ENCODE measurements at places on chromosomes 13 and 19.

- DNase-seq: no peak
Observed at GRCh38 chr13:38617936-38618335, 68.9 kb upstream of the FREM2 start.

DNA sequence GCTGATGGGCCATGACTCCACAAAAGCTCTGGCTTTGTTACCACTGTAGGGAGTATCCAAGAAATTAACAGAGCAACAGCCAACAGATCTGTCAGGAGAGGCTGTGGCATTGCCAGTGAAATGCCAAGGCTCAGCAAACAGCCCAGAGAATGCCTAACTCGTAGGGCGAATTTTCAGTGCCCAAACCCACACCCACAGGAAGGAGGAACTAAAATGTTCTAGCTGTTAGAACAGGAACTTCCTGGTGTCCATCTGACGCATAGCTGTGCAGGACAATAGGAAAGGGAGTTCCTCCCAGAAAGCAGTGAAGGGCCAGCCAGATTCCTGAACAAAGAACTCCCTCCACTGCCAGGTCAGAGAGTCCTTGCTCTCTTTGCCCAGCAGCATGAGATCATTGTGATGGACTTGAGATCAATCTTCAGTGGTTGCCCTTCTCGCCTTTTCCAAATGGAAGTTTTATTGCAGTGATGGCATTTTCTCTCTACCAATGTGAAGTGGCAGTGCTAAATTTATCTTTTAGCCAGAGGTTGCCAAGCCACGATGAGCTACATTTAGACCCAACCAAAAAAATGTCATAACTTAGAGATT is 224.2 kb upstream of the STARD13 start:
- no peak for DNase-seq

DNA sequence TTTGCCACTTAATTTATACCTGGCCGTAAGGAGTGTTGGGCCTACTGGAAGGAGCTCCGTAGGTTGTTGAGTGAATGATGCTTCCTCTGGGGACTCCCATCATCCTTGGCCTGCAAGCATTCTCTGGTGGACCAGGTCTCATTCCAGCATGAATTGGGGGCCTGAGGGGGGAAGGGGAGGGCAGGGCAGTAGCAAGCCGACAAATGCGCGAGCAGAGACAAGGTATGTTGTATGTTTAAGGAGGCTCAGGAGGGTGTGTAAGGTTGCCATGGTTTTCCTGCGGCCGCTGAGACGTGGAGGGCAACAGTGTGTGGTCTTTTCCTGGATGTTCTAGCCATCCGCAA is 749 bp downstream of the ZNF264 start:
- peak; percentile 29 for DNase-seq

GRCh38 chr13:68160466-68160865 is 930.3 kb upstream of the PCDH9 start:
- DNase-seq: no peak

- DNase-seq: no peak
Observed at GRCh38 chr13:41707194-41707821, 250.0 kb downstream of the RGCC start.

Measured in iris pigment epithelial cell (primary cell).